ENCODE measurements at places on chromosomes 1 and 21. TPM values are rescaled to one million over a fixed set of nuclear protein-coding genes. Genes with fewer than 3 reads are reported as not detected.

Gene CD52
- 2.2 TPM for polyA plus RNA-seq

Gene NECTIN4
- 0.43 TPM for polyA plus RNA-seq

Gene RCSD1
- polyA plus RNA-seq: 60.8 TPM

Gene ATP1A4
- 4.0 TPM for polyA plus RNA-seq

Gene OVAAL
- polyA plus RNA-seq: not detected

Gene OR2T5
- polyA plus RNA-seq: not detected

Gene ADSS2
- 18.5 TPM for polyA plus RNA-seq

Gene OR2W3
- 0.56 TPM for polyA plus RNA-seq

Gene FAM72D
- polyA plus RNA-seq: 2.8 TPM

Gene KIF26B
- polyA plus RNA-seq: 0.99 TPM

Gene TMEM82
- not detected for polyA plus RNA-seq

Gene G0S2
- 12.3 TPM for polyA plus RNA-seq

Gene SH3BP5L
- polyA plus RNA-seq: 21.4 TPM

Gene CD84
- 3.2 TPM for polyA plus RNA-seq

GRCh38 chr21:41086569-41086968 lies 81.4 kb upstream of the BACE2 start:
- DNase-seq: no peak

DNA sequence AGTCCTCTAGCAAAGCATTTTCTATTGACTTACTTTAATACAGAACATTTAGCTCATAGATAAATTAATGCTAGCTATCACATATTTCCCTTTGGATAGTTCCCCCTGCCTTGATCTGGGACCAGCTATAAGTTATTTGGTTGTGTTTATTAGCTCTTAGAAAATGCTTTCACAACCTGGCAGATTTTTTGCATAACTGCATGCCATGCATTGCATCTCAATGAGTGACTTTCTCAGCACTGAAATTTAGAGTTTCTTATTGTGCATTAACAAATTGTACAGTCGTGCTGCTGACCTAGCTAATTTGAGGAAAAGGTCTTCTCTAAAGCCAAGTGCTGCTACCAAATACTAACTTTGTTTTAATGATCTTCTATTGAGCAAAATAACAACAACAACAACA lies 164.8 kb downstream of the PLPPR5 start:
- no peak for DNase-seq

GRCh38 chr1:164836614-164837018 lies 277.6 kb downstream of the PBX1 start:
- no peak for DNase-seq

DNA sequence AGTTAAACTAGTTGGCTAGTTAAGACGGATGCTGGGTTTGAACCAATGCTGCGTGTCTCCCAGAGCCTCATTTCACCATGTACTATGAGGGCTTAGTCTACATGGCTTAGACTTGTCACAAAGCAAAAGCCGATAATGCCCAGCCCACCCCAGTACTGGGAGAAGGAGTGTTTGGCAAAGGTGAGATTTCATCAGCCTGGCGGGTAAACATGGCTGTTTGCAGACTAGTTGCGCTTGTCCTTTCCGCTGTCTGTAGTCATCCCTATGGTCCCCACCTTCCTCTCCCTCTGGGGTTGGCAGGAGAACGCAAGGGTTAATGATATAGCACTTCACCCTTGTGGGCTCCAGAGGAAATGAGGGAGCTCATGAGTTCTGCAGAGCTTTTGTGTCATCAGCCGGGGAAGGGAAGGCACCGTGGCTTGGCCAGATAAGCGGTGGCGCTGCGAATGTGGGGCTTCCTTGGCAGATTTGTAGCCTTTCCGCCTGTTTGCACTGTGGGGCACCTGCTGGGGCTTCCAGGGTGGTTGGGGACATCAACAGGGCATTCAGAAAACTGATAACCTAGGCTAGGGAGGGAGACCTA lies 29.2 kb downstream of the SOX13 start:
- DNase-seq: no peak

- DNase-seq: no peak
These were observed 95.7 kb downstream of the GLIS1 start for GRCh38 chr1:53643041-53643880.

DNA sequence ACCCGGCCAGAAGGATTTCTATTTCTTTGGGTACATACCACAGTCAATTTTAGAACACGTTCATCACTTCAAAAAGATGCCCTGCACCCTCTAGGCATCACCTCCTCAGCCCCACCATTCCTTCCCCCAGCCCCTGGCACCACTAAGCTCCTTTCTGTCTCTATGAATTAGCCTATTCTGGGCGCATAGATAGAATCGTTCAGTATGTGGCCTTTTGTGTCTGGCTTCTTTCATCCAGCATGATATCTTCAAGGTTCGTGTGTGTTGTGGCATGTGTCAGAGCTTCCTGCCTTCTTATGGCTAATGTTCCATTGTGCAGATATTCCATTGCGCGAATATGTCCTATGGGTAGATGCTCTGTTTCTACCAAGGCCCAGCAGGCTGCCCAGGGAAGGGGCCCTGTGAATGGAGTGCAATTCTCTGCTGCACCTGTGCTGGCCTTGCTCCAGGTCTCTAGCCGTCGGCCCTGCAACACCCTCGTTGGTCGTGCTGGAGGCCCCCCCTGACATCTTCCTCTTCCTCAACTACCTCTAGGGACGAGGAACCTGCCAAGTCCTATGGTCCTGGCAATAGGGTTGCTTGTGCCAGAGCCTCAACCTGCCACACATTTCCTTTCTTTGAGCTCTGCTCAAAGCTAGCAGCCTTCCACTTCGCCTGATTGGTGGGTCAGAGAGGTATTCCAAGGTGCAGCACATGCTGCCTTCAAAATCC lies 113.5 kb downstream of the RIPK4 start:
- no peak for DNase-seq

- DNase-seq: no peak
These were observed 30.6 kb downstream of the DNAJC6 start for GRCh38 chr1:65339866-65340468.

GRCh38 chr1:36198641-36199040 lies 25.6 kb upstream of the THRAP3 start:
- DNase-seq: no peak

DNA sequence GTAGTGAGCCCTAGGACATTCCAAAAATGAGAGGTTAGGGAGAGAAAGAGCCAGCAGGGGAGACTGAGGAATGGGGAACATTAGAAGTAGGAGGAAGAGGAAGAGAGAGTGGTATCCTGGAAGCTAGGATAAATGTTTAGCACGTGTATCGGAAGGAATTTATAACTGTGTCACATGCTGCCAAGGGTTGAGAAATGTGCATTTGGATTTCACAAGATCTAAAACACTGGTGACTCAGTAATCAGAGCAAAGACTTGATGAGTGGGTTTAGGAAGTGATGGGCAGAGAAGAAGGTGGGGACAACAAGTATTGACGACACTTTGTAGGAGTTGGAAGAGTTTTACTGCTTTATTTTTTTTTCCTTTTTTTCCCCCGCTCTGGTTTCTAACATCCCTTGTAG lies 193.9 kb downstream of the FMN2 start:
- DNase-seq: no peak

GRCh38 chr1:66341446-66342089 lies 192.4 kb upstream of the SGIP1 start:
- DNase-seq: no peak

- no peak for DNase-seq
These were observed 31.2 kb upstream of the CFAP126 start for GRCh38 chr1:161398900-161399256.

DNA sequence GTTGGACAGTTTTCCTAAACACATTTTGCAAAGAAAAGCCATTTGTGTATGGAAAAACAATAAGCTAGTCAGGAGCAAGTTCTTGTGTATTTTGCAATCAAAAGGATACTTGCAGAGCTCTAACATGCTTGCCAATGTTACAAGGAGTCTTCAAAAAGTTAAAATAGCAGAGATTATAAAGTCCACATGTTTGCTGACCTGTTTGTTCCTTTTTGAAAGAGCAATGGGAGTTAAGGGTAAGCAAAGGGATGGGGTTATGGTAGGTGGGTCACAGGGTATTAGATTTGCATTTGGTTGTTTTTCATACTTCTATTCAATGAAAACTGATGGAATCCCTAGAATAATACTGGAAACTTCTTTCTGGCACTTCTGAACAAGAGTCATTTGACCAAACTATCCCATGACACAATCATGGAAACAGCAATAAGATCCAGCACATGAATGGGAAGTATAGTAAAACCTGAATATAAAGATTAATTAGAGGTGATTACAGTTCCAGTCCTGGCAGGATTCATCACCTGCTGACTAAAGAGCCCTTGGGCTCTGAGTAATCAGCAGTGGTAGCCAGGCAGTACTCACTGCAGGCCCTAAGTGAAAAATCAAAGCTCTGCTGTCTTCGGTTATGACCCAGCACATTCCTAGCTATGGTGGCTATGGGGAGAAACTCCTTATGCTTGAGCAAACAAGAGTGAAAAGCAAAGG lies 27.1 kb upstream of the ZC3H11B start:
- peak; percentile 54 for DNase-seq

DNA sequence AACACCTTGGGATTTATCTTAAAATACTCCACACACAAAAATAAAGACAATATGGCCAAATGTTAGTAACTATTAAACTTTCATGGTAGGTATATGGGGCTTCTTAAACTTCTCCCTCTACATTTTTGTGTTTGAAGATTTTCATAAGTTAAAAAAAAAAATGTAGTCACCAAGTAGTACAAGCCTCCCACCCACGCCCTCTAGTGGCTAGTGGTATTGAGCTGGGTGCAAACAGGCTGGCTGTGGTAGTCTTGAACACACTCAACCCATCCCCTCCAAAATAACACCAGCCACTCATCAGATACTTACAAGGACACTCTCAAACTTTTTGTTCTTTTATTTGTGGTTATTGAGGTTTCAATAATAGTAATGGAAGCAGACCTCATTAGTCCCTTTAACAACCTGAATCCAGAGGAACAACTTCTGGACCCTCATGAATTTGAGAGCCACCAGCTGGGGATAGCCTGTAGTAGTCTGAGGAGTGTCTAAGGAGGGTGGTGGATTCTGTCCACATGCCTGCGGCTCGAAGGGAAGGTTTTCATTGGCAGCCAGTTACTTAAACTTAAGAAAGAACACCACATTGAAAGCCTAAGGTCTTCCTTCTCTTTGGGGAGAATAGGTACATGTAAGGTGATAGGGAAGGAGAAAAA lies 15.6 kb downstream of the RD3 start:
- DNase-seq: peak; percentile 35

- no peak for DNase-seq
These were observed 19.9 kb downstream of the SGIP1 start for GRCh38 chr1:66553846-66554245.

DNA sequence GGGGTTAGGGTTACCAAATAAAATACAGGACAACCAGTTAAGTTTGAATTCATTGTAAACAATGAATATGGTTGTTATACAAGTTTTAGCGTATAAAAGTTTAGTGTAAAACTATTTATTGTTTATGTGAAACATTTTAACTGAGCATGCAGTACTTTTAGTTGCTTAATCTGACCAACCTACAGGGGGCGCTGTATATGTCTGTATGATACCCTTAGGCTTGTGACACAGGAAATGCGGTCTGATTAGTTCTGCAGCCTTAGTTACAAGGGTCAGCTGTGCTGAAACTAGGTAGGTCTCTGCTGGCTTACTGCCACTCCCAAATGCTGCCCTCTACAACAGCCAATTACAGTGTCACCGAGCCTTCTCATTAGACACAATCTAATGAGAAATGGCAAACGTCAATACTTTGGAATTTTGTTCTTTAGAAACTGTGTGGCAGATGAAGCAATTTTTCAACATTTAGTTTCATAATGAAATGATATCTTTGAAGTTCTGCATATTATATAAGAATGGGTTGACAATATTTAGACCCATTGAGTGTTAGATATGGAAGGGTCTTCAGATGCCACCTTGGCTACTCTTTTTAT lies 56.2 kb downstream of the NTNG1 start:
- no peak for DNase-seq

GRCh38 chr1:97308131-97308530 lies 586.5 kb downstream of the PTBP2 start:
- DNase-seq: no peak

DNA sequence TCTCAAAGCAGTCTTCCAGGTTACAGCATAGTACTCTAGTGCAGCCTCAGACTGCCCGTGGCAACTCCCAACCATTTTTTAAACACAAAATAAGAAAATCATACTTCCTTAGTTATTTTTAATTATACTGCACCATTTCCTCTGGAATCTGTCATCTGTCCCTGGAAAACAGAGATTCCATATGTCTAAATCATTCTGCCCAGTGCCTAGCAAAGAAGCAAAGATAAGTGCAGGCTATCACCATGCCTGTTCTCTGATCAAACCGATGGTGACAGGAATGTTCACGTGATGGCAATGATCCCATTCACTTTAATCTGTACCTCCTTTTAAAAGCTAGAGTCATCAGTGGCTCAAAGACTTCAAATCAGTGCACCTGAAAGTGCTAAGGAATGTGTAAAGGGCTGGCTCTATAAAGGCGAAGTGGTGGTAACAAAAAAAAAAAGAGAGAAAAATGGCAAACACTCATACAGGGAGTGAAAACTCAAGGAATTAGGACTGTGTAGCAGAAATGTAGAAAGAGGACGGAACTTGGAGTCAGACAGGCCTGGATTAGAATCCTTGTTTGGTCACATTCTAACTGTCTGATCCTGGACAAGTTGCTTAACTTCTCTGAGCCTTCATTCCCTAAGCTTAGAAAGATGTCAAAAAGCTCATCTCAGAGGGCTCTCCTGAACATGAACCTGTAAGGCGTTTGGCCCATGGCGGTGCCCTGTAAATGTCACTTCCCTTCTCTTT lies 9.9 kb upstream of the CCN1 start:
- DNase-seq: no peak

GRCh38 chr1:69167876-69168275 lies 399.8 kb upstream of the LRRC7 start:
- DNase-seq: no peak

- DNase-seq: no peak
These were observed 108.9 kb downstream of the OMA1 start for GRCh38 chr1:58437623-58438022.

GRCh38 chr1:205769641-205770365 lies 5.5 kb downstream of the RAB29 start:
- DNase-seq: no peak

DNA sequence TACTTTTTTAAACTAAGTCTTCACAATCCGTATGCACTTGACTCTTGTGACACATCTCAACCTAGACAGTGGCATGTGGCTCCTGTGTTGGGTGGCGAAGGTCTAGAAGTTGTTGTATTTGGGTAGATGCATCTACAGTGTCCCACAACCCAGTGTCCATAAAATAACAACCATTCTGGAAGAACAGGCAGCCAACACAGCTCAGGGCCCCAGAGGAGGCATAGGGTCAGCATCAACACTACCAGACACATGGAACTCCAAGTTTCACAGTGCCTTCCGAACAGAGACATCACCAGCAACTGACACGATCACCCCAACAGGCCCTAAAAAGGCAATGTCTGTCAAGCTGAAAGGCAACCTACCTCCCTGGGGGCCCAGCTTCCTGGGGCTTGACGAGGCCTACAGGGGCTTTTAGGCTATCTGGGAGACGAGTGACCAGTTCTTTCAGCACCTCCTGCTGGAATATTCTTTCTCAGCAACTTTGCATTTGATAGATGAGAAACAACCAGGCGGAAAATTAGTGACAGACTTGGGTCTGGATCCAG lies 5.6 kb downstream of the SH3BP5L start:
- no peak for DNase-seq

- no peak for DNase-seq
These were observed 542 bp downstream of the GAS5 start for GRCh38 chr1:173867141-173867752.

Data from hindlimb muscle (tissue), 1 donor.